ENCODE measurements at places on chromosomes 1 and 21.

GRCh38 chr21:45948576-45949141 lies 32.9 kb upstream of the COL6A1 start:
- no peaks in the 10 kb centered on the region for H3K4me1 ChIP-seq
- H3K27me3 ChIP-seq: no peaks in the 10 kb centered on the region
- H3K4me3 ChIP-seq: no peak overlapping the region
- no peak overlapping the region for H3K27ac ChIP-seq

GRCh38 chr1:201637282-201638079 lies 98.6 kb downstream of the NAV1 start:
- H3K4me3 ChIP-seq: no peak overlapping the region
- no peak overlapping the region for H3K27ac ChIP-seq
- H3K4me1 ChIP-seq: peaks cover 11% of the 10 kb centered on the region

GRCh38 chr1:182192966-182193365 lies 131.5 kb upstream of the ZNF648 start:
- no peaks in the 10 kb centered on the region for H3K36me3 ChIP-seq
- DNase-seq: no peak
- peaks cover 3% of the 10 kb centered on the region for H3K4me1 ChIP-seq
- no peak overlapping the region for H3K27ac ChIP-seq
- no peak overlapping the region for H3K4me3 ChIP-seq

- peaks cover 7% of the 10 kb centered on the region for H3K36me3 ChIP-seq
- DNase-seq: no peak
- no peak overlapping the region for H3K27ac ChIP-seq
- peaks cover 5% of the 10 kb centered on the region for H3K27me3 ChIP-seq
- no peaks in the 10 kb centered on the region for H3K4me1 ChIP-seq
Observed at GRCh38 chr1:248752161-248753028, 3.2 kb downstream of the LYPD8 start.

- no peaks in the 10 kb centered on the region for H3K36me3 ChIP-seq
- no peak overlapping the region for H3K4me3 ChIP-seq
- DNase-seq: no peak
- no peaks in the 10 kb centered on the region for H3K27me3 ChIP-seq
Observed at GRCh38 chr1:67847466-67847865, 14.2 kb upstream of the GNG12 start.

DNA sequence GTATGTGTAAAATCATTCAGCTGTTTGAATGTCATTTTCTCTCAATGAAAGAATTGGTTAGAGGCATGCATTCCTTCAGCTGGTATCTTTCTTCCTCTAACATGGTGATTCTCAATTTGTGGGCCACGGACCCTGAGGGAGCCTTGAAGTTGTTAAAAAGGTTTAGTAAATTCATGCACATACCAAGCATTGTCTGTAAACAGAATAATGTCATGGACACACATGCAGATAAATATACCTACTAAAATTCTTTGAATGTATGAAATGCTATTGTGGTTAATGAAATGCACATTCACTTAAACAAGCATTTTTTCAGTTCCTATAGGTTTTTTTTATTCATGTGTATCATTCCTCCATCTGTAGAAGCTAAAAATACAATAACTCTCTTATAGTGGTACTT lies 65.4 kb downstream of the PBX1 start:
- H3K4me3 ChIP-seq: no peak overlapping the region
- DNase-seq: no peak
- no peaks in the 10 kb centered on the region for H3K27me3 ChIP-seq
- no peak overlapping the region for H3K27ac ChIP-seq
- peaks cover 19% of the 10 kb centered on the region for H3K36me3 ChIP-seq

DNA sequence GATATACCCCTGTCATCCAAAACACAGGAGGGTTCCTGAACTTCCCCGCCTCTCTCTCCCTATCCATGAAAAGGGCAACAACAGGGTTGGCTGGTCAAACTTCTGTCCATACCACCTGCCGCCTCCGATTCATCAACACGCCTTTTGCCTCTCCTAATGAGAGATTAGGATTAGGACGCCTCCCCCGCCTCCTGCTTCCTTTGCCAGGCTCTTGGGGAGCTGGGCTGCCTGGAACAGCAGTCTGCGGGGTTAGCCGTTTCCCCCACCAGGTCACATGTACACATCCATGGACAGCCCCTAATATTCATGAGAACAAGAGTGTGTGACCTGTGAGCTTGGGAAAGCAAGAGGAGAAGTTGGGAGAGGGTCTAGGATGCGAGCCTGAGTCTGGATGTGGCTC lies 2.3 kb upstream of the OPTC start:
- no peak overlapping the region for H3K4me3 ChIP-seq
- H3K4me1 ChIP-seq: peaks cover 17% of the 10 kb centered on the region
- no peaks in the 10 kb centered on the region for H3K36me3 ChIP-seq
- no peak for DNase-seq
- no peak overlapping the region for H3K27ac ChIP-seq

DNA sequence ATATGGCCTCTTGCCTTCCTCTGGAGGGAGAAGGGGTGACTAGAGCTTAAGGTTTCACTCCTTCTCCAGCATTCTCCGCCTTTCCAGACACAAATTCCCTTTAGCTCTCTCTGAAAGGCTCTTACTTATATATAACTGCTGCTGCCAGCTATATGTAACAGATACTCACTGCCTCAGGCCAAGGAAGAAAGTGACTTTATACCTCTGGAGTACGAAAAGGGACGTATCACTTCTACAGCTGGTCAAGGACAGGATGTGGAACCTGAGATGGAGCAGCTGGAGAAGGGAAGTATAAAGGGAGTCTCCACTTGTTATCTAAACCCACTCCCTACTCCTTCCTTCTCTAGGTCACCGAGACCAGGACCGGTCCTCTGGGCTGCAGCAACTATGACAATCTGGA lies 102.4 kb downstream of the BRINP2 start:
- no peaks in the 10 kb centered on the region for H3K27me3 ChIP-seq
- no peak overlapping the region for H3K27ac ChIP-seq
- DNase-seq: no peak
- H3K4me1 ChIP-seq: no peaks in the 10 kb centered on the region
- H3K36me3 ChIP-seq: no peaks in the 10 kb centered on the region

- no peak for DNase-seq
- H3K27me3 ChIP-seq: no peaks in the 10 kb centered on the region
- no peaks in the 10 kb centered on the region for H3K4me1 ChIP-seq
Observed at GRCh38 chr1:108089477-108089876, 110.7 kb downstream of the SLC25A24 start.

GRCh38 chr1:157781048-157781447 lies 4.1 kb upstream of the FCRL2 start:
- no peaks in the 10 kb centered on the region for H3K36me3 ChIP-seq
- H3K27ac ChIP-seq: no peak overlapping the region
- no peaks in the 10 kb centered on the region for H3K27me3 ChIP-seq
- H3K4me1 ChIP-seq: no peaks in the 10 kb centered on the region
- DNase-seq: no peak

GRCh38 chr1:218847089-218847768 lies 326.4 kb upstream of the LYPLAL1 start:
- no peak overlapping the region for H3K27ac ChIP-seq
- H3K4me1 ChIP-seq: no peaks in the 10 kb centered on the region
- no peak overlapping the region for H3K4me3 ChIP-seq
- no peak for DNase-seq
- H3K27me3 ChIP-seq: no peaks in the 10 kb centered on the region
- no peaks in the 10 kb centered on the region for H3K36me3 ChIP-seq

- peak overlapping the region; percentile 43 for H3K4me3 ChIP-seq
- peaks cover 10% of the 10 kb centered on the region for H3K27me3 ChIP-seq
- H3K36me3 ChIP-seq: no peaks in the 10 kb centered on the region
- peaks cover 7% of the 10 kb centered on the region for H3K4me1 ChIP-seq
- no peak overlapping the region for H3K27ac ChIP-seq
Observed at GRCh38 chr1:212700223-212700891, 717 bp upstream of the BATF3 start.

- H3K36me3 ChIP-seq: no peaks in the 10 kb centered on the region
- DNase-seq: no peak
- no peak overlapping the region for H3K27ac ChIP-seq
- no peak overlapping the region for H3K4me3 ChIP-seq
Observed at GRCh38 chr1:197451381-197451780, 183.3 kb downstream of the CRB1 start.

GRCh38 chr1:7046314-7046713 lies 261.1 kb downstream of the CAMTA1 start:
- no peak overlapping the region for H3K27ac ChIP-seq
- H3K27me3 ChIP-seq: no peaks in the 10 kb centered on the region
- peak; percentile 37 for DNase-seq

DNA sequence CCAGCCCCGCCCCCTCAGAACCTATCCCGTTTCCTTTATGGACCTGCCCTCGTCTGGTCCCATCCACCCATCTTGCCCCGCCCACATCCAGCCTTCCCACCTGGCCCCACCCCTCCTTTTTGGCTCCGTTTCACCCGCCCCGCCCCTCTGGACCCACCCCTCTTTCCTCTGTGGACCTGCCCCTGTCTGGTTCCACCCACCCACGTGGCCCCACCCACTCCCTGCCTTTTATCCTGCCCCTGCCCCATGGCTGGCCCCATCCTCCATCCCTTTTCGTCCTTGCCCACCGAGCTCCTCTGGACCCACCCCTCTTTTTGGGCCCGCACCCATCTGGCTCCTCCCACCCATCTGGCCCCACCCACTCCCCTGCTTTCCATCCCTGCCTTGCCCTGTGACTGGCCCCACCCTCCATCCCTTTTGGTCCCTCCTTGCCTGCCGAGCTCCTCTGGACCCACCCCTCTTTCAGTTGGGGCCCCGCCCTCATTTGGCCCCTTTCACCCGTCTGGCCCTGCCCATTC lies 177.3 kb downstream of the CAMTA1 start:
- H3K27me3 ChIP-seq: no peaks in the 10 kb centered on the region
- peak; percentile 97 for DNase-seq
- peaks cover 9% of the 10 kb centered on the region for H3K4me1 ChIP-seq
- no peak overlapping the region for H3K27ac ChIP-seq
- H3K36me3 ChIP-seq: no peaks in the 10 kb centered on the region

DNA sequence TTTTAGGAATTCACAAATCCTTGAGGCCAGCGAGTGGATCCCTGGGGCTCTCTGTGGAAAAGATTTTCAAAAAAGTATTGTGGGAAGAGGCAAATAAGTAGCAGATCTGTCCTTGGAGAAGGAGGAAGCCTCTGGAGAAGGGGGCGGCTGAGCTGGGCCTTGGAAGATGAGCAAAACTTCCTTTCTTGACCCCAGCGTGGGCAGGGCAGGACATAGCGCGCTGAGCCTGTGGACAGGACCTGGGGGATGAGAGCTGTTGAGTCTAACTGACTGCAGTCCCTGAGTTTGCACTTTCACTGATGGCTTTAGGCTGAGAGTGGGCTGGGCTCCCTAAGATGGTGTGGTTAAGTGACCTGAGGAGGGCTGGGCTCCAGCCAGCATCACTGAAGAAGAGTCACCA lies 170.2 kb upstream of the GALNT2 start:
- no peaks in the 10 kb centered on the region for H3K27me3 ChIP-seq
- no peak overlapping the region for H3K27ac ChIP-seq
- DNase-seq: no peak
- no peak overlapping the region for H3K4me3 ChIP-seq

- no peak for DNase-seq
- peaks cover 1% of the 10 kb centered on the region for H3K4me1 ChIP-seq
- H3K36me3 ChIP-seq: no peaks in the 10 kb centered on the region
- H3K4me3 ChIP-seq: no peak overlapping the region
Observed at GRCh38 chr1:223859058-223859457, 13.3 kb upstream of the TP53BP2 start.

GRCh38 chr1:231500666-231501065 lies 27.8 kb upstream of the TSNAX start:
- no peak for DNase-seq
- H3K4me3 ChIP-seq: no peak overlapping the region
- H3K27ac ChIP-seq: no peak overlapping the region
- no peaks in the 10 kb centered on the region for H3K36me3 ChIP-seq
- H3K27me3 ChIP-seq: no peaks in the 10 kb centered on the region

DNA sequence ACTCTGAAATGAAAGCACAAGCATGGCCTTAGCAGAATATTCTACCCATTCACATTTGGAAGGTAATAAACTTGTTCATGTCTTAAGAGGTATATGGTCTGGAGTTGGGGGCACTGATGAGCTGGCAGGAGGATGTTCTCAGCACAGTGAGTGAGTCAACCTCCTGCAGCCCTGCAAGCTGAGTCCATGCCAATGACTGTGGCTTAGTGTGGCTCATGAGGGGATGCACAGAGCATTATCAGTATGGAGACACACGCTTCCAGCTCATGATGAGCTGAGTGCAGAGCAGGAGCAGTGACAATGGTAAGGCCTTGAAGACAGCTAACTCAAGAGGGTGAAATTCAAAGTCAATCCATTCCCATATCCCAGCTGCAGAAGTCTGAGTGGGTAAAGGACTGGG lies 102.3 kb downstream of the TNFSF18 start:
- no peaks in the 10 kb centered on the region for H3K27me3 ChIP-seq
- no peak overlapping the region for H3K27ac ChIP-seq
- H3K4me3 ChIP-seq: no peak overlapping the region
- H3K36me3 ChIP-seq: no peaks in the 10 kb centered on the region
- no peaks in the 10 kb centered on the region for H3K4me1 ChIP-seq

DNA sequence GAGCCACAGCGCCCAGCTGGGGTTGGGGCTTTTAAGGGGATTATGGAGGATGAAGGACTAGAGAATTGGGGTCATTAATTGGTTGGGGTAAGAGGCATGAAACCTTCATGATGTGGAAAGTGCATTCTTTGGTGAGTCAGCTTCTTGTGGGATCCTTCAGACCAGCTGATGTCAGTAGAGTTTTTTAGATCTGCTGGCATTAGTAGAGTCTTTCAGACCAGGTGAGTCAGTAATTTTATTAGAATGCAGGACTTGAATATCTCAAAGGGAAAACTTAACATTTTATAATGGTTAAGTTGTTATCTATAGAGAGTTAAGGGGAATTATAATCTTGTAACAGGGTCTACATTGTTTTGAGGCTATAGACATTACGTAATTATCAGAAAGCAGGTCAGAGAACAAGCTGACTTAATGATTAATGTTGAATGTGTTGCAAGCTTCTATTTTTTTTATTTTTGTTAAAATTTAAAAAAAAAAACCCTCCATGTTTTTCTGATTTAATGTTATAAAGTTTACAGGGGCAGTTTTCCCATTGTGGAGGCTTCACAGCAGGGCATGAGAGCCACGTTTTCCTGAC lies 160.9 kb upstream of the FMN2 start:
- no peaks in the 10 kb centered on the region for H3K36me3 ChIP-seq
- no peak overlapping the region for H3K27ac ChIP-seq
- DNase-seq: no peak
- H3K27me3 ChIP-seq: no peaks in the 10 kb centered on the region
- H3K4me1 ChIP-seq: no peaks in the 10 kb centered on the region

DNA sequence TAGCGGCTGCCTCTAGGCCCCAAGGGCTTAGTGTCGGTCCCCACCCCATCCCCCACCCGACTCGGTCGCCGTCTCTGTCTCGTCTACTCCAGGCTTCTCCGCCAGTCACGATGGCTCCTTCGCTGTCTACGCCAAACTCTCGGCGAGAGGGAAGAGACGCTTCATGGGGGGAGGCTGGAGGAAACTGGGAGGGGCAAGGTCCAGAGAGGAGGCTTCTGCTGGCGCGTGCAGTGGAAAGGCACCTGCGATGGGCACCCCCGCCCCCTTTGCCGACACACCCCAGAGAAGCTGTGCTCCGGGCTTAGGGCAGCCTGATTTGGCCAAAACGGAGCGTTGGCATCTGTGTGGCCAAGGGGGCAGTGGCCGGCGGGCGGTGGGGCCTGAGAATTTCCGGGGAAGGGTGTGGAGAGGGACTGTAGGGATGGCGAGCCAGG lies 1.2 kb upstream of the CSMD2 start:
- peaks cover 82% of the 10 kb centered on the region for H3K27me3 ChIP-seq
- DNase-seq: no peak
- no peaks in the 10 kb centered on the region for H3K36me3 ChIP-seq
- H3K4me1 ChIP-seq: peaks cover 13% of the 10 kb centered on the region
- peak overlapping the region; percentile 73 for H3K4me3 ChIP-seq
